ENCODE measurements at places on chromosomes 16 and 17. TPM values are rescaled to one million over a fixed set of nuclear protein-coding genes. Genes with fewer than 3 reads are reported as not detected.

GRCh38 chr17:76265624-76266243 lies 586 bp downstream of the UBALD2 start:
- DNase-seq = no peak

DNA sequence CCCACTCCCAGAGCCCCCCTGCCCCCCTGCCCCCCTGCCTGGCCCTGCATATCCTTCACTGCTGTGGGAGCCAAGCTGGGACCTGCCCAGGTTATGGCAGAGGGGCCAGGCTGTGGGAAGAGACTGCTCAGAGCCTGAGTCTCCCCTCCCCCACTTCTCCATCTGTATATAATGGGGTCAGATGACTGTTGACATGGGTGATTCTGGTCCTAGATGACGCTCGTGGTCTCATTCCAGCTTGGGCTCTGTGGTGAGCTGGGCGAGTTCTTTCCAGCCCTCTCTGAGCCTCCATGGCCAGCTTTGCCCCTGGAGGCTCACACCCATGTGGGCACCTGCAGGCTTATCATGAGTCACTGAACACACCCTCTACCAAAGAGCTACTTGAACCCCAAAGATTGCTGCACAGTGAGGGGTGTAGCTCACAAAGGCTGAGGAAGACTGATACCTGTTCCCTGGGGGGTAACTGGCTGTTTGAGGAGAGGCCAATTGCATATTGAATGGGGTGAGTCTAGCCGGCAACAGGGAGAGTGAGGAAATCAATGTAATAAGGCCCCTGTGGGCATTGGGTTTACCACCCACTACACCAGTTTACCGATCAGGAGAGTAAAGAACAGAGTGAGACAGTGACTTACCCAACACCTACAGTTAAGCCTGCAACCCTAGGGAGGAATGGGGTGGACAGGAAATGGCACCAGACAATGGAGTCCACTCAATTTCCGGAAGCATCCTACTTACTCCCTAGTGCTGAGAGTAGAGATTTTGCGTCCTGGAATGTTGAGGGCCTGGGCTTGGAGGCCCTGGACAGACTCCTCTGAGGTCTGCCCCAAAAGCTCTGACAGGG lies 4.2 kb upstream of the SREBF1 start:
- no peak for DNase-seq

DNA sequence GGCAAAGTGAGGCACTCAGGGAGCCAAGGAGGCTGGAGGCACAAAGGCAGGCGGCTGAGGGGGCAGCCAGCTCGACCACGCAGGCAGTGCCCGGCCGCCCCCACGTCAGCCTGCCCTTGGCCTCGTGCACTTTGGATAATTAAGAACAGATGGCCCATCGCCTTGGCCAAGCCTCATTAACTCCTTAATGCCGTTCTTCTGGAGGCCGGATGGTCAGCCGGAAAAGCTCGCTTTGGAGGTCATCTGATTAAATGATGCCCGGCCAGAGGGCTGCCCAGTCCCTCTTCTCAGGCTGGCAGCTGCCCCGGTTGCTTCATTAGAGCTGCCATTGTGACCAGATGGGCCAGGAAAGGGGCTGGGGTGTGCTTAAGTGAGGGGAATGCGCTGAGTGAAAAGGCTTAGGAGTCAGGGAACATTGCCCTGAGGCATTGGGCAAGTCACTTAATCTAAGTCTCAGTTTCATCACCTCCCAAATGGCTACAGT lies 364.0 kb downstream of the NPIPA8 start:
- no peak for DNase-seq

- DNase-seq = peak; percentile 25
Measured at GRCh38 chr16:23060458-23061320, 88.6 kb downstream of the USP31 start.

DNA sequence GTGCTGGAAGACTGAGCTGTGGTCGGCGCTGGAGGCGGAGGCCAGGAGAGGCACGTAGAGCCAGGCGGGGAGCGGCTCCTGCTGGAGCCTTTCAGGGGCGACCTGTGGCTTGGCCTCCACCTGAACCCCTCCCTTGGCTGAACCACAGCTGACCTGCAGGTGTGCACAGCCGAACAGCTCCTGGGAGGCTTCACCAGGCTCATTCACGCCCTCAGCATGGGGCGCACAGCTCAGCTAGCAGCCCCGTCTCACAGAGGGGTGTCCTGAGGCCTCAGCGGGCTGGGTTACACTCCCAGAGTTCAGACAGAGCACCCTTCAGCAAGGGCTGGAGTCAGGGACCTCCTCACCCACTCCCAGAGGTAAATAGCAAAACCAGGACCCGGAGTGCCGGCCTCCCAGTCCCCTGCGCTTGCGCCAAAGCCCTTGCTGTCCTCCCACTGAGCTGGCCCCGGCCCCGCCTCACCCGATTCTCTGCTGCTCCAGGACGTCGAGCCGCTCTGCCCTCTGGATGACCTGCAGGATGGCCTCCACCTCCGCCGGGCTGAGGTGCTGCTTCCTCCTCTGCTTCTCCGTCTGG lies 31.7 kb downstream of the RPH3AL start:
- no peak for DNase-seq

PRSS8 gene
- total RNA-seq = 169 TPM

TMEM88 gene
- 4.3 TPM for total RNA-seq

DNA sequence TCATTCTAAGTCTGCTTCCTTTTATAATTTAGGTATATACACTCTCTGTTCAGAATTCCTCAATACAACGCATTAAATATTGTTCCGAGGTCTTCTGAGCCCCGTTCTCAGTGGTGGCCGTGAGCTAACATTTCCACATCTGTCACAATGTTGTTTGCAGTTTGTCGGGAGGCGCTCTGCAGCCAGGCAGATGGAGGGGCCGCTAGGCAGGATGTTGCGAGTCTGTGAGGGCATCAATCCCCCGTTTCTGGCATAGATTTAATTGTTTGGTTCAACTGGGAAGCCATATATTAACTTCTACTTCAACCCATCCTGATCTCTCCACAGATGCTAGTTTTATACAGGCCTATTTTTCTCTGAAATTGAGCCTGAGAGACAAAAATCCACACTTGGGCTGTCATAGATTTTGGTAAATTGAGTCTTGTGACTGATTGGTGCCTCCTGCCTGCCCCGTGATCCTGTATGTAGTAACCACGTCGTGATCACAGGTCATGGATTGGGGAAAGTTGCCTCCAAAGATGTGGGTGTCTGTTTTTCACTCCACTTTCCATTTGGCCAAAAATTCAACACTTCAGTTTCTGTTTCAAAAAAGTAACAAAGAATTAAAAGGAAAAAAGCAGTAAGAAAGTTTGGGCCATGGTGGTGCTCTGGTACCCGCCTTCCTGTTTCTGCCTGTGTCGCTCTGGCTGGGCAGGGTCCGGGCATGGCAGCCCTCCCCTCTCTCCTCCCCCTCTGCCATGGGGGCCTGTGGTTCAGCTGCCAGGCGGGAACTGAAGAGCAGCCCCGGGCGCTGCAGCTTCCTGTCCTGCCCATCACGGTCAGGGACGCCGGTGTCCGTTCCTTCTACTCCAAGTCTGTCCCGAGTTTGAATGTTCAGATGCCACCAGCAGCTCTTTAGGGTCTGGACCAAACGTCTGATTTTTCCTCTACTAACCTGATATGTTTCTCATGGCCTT lies 41.5 kb downstream of the RPTOR start:
- DNase-seq = no peak

CD300E gene
- total RNA-seq = not detected

- DNase-seq = no peak
Measured at GRCh38 chr17:36600936-36601302, 464 bp upstream of the MRM1 start.

GRCh38 chr17:69424287-69425041 lies 10.0 kb downstream of the MAP2K6 start:
- no peak for DNase-seq

SLC6A2 gene
- not detected for total RNA-seq

DNA sequence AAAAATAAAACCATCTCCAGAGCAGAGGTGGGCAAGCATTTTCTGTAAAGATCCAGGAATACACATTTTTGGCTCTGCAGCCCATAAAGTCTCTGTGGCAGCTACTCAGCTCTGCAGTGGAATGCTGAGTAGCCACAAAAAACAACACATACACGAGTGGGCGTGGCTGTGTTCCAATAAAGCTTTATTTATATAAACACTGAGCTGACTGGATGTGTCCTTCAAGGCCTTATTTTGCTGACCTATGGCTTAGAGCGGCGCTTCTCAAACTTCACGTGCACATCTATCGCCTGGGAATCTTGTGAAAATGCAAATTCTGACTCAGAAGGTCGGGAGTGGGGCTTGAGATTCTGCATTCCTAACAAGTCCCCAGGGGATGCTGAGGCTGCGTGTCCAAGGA lies 39.7 kb downstream of the XYLT1 start:
- DNase-seq = no peak

DNA sequence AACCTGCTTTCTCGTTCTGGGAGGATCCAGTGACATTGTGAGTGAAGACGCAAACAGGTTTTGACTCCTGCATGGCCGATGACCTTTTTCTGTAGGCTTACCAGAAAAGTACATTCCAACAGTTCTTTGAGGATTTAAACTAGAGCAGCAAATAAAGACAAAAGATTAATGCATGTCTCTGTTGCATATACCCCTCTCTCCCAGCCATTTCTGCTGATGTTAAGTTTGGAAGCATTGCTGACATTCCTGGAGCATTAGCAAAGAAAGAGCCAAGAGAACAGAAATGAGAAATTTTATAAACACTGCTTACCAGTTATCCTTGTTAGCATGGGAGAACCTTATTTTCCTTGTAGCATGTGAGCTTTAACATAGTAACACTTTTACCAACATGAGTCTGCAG lies 49.3 kb downstream of the SIAH1 start:
- no peak for DNase-seq

GRCh38 chr17:61343576-61343975 lies 56.1 kb upstream of the TBX2 start:
- DNase-seq = no peak

- no peak for DNase-seq
Measured at GRCh38 chr16:30350134-30350871, 4.8 kb downstream of the CD2BP2 start.

- DNase-seq = no peak
Measured at GRCh38 chr16:31186930-31187807, 7.2 kb downstream of the FUS start.

RECQL5 gene
- 29.5 TPM for total RNA-seq

- DNase-seq = no peak
Measured at GRCh38 chr16:84426804-84427203, 58.5 kb downstream of the ATP2C2 start.

GRCh38 chr17:29590411-29591145 lies 1.1 kb upstream of the GIT1 start:
- DNase-seq = no peak

DNA sequence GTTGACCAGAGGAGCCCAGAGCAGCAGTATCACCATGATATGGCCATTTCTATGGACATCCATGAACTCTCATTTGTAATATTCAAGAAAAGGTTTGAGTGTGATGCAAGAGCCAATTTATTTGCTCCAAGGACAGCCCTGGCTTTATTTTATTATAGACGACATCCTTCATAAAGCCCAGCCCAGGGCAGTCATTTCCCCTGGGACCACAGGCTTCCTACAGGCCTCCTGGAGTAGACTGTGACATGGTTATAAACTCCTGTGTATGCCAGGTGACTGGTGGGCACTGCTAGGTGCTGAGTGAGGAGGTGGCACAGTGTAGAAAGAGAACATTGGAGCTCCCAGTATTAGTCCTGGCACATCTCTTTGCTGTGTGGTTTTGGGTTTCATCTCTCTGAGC lies 120.9 kb downstream of the UTP18 start:
- no peak for DNase-seq

GRCh38 chr17:70423562-70423961 lies 254.2 kb downstream of the KCNJ2 start:
- DNase-seq = no peak

DNA sequence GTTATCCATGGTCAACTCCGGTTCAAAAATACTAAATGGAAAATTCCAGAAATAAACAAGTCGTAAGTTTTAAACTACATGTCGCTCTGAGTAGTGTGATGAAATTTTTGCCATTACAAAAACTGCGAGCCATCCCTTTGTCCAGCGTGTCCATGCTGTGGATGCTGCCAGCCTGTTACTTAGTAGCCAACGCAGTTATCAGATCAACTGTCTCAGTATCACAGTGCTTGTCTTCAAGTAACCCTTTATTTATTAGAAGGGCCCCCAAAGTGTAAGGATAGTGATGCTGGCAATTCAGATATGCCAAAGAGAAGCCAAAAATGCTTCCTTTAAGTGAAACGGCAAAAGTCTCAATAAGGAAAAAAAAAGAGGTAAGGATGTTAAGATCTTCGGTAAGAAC lies 23.9 kb downstream of the SNN start:
- no peak for DNase-seq

DNA sequence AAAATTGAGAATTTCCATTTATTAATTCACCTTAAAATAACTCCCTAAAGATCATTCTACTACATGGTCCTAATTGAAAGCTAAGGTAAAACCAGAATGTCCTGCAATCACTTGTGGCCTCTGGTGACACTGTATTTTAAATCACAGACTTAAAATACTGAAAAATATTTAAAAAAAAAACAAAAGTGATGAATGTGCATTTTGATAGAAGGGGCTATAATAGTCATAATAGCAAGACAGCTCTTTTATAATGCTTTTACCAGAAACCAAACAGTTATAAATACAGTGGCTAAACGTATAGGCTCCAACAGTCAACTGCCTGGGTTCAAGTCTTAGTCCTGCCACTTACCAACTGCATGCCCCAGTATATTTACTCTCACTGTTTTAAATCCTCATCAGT lies 21.2 kb downstream of the PHLPP2 start:
- DNase-seq = no peak

Data from kidney epithelial cell (primary cell).